Naive thymus-derived CD8-positive, alpha-beta T cell (primary cell): ENCODE measurements at places on chromosomes 1 and 21.

GRCh38 chr1:216183007-216183406 is 240.2 kb downstream of the USH2A start:
- no peak for DNase-seq

DNA sequence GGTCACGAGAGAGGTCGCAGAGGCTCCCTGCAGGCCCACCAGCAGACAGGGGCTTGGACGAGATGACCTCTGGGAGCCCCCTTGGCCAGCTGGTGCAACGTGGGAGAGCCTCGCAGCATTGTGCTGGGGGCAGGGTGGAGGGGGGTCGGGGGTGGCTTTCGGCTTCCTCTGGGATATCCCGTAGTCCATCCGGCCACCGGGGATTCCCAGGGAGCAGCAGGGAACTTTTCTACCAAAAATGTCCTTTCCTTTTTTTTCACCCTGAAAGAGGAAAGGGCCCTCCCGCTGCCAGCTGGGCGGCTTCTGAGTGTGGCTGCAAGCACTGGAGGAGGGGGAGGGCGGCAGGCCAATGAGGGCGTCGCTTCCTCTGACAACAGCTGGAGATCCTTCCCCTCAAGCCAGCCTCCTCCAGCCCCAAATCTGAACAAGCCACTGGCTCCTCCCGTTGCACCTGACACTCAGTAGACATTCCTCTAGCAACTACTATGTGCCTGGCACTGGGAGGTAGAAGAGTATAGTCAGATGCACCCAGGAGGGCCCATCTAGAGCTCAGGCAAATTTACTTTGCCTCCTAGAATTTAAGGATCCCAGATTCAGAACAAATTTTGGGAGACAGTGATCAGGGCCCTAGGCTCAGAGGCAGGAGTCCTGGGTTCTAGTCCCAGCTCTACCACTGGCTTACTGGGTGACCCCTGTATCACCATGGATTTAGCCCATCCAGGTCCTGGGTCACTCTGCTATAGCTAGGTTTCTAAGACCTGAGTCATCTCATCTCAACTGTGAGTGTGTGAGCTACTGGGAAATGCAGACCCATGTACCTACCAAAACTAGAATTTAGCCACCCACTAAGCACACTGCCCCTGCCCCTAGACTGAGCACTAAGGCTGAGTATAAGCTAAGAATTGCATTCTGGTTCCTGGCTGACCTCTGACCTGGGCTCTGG is 2.7 kb downstream of the MOB3C start:
- DNase-seq, result no peak

DNA sequence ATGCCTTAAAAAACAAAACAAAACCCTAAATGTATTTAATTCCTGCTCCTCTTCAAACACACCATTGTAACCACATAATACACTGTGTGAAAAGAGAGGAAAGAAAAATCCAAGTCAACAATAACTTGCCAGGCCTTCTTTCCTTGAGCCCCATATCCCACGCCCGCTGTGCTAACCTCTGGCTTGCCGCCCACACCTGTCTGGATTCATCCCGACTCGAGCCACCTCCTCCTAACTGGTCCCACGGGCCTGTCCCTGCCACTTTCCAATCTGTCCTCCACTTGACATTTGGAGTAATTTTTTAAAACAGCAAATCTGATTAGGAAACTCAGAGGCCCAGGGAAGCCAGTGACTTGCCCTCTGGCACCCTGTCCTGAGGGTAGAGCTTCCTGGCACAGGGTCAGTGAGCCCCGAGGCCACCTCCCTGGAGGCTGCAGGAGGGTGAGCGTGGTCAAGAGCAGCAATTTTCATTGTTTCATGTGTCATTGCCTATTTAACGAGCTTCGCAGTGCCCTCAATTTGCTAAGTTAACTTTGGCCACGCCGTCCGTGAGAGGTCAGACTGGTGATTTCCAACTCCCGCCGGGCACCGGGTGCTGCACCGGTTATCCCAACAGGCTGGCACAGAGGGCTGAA is 54.1 kb downstream of the B3GALT5 start:
- DNase-seq, result no peak

DNA sequence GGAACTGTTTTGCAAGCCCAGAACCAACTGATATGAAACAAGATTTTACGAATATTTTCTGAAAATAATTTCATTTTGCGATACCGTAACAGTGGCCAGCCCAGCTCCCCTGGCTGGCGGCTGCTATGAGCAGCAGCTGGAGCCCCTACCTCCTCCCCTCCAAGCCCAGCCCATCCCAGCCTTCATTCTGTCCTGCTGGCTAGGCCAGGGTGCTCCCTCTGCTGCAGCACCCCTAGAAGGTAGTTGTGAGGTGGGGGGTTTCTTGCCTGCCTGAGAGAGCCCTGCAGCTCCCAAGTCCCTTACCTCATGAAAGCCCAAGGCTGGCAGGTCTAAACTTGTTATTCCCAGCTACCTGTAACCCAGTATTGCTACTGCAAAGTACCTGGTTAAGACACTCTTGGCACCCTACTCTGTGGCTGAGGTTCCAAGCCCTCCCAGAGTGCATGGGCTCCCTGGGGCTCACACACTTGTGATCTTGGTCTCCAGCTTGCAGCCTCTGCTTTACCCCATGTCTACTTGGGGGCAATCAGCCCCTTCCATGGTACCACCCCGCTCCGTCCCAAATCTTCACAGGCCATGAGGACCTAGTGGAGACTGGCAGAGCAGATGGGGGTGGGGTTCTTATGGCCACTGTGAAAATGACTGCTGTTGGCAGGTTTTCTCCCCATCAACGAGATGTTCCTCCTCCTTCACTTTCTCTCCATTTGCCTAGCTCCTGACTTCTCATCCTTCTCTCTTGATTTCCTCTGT is 239.8 kb downstream of the TRABD2B start:
- no peak for DNase-seq
